Caki2 (cell line): ENCODE measurements at places on chromosomes 3 and 15. TPM values are rescaled to one million over a fixed set of nuclear protein-coding genes. Genes with fewer than 3 reads are reported as not detected.
A peak's percentile ranks its signal among the peaks of the same experiment; 100 is the strongest.

The MUC13 gene
- 0.37 TPM in 1 of 2 replicates, not detected in the other for total RNA-seq

The TRPM1 gene
- 0.07 TPM in 1 of 2 replicates, not detected in the other for total RNA-seq

The TTLL13 gene
- total RNA-seq = 0.07 and 4.3 TPM in 2 replicates

The GOLGA6L10 gene
- total RNA-seq = not detected in 2 replicates

The RTP3 gene
- not detected in 2 replicates for total RNA-seq

The EPHB3 gene
- total RNA-seq = 0.20 TPM in 1 of 2 replicates, not detected in the other

DNA sequence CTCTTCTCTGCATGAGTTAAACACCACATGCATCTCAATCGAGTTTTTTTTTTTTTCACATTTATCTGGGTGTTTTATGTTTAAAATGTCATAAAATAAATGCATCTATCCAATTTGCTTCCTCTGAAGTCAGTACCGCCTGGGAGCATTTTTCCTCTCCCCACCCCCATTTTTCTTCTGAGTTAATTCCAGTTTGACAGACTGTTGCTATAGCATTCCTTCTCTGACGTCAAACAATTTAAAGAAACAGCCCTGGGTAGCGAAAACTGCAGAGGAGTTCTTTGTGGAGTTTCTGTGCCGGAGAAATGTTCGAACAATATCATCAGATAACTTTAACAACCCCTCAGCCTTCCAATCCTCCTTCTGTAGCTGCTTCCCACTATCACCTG lies 900 bp upstream of the GNB4 start:
- no peak for DNase-seq

- peak; percentile 59 for DNase-seq
These were observed 247.7 kb downstream of the ZBTB20 start for GRCh38 chr3:114899186-114899931.

GRCh38 chr3:56257826-56258225 lies 210.4 kb downstream of the ERC2 start:
- no peak for DNase-seq

DNA sequence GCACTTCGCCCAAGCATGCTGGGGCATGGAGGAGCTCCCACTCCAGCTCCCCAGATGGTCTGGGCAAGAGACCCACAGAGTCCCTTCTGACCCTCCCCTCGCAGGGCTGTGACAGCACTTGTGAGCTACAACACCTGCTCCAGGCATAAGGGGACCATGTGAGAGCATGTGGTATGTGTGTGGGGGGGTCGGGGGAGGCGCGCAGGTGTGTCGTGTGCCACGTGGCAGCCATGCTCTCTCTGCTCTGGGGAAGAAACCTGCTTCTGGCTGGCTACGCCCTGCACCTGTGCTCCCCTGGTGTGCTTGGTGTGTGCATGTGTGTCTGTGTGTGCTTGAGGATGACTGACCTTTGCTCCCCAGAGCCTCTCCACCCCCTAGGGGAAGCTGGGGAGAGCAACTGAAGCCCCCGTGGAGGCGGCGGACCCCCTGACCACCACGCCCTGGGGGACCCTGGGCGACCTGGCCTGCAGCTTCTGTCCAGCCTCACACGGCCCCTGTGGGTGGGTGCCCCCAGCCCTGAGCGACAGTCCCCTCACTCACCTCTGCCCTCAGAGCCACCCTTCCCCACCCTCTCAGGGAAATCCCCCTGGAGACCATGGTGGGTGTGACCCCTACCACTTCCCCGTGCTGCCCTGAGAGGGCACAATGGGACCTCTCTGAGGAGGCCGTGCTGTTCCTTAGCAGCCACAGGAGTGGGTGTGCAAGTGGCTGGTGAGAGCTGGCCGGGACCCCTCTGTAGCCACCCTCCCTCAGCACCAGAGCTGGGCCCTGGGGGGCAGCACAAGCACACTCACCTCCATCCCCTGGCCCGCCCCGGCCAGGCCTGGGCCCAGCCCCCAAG lies 16.6 kb upstream of the SEC13 start:
- DNase-seq = no peak
